Kidney (tissue), 22 donors: ENCODE measurements at places on chromosomes 4 and X.

GRCh38 chrX:22090181-22090580, 58.1 kb downstream of the PHEX start:
- no peak for DNase-seq

GRCh38 chr4:146582864-146583263, 55.8 kb upstream of the POU4F2 start:
- no peak for DNase-seq

DNA sequence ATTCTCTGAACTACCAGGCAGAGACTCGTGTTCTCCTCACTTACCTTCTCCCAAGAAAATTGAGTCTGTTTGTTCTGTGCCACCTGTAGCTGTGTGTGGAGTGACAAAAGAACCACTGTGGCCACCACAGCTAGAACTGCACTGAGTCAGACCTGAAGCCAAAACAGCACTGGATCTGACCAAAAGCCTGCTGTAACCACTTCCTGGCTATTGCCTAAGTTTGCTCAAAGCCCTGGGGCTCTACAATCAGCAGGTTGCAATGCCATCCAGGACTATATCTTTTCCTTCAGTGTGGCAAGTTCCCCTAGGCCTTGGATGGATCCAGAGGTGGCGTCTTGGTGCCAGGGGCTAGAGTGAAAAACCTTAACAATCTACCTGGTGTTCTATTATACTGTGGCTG, 449.1 kb downstream of the FAM133A start:
- no peak for DNase-seq

GRCh38 chrX:19991350-19991718, 473 bp upstream of the BCLAF3 start:
- DNase-seq = no peak

GRCh38 chr4:138588501-138588900, 346.4 kb upstream of the SLC7A11 start:
- DNase-seq = no peak

DNA sequence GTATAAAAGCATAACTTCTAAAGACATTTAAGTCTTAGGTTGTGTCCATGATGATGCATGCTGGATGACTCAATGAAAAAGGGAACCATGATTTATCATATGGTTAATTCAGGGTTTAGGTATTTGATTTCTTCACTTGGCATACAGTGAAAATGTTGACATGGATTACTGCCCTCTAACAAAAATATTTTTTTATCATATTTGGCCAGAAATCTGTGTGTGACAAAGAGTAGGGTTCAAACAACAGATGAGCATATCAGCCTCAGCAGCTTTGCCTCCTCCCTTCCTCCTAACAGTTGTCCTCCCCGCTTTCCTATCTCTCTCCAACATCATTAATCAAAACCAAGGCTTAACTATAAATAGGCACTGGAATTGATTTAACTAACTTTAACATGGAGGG, 46.3 kb downstream of the ARHGAP6 start:
- DNase-seq = no peak

DNA sequence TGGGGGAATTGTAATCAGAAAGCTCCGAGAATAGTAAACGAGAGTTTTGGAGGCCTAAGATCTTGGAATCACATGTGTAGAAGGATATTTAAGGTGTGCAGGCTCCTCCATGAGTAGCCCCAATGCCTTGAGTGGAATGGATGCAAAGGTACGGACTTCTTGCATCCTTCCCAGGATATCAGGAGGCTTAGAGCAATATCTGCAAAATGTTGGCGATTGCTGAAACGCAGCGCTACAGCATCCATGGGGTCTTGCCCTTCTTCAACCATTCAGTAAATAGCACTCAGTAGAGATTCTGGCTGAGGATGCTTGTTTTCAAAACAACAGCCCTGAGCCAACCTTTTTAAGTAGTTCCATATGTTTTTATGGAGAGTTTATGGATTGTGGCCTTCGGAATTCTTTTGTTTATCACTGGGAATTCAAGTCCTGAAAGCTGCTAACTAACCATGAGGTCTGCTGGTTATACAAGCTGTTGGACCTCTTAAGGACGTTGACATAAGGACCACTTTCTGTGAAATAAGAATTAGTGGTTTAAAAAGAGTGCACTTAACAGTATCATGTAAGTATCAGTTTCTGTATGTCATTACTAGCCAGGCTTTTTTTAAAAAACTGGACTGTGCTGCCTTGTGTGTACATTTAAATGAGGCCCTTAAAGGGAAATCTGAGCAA, 228.8 kb upstream of the PGRMC2 start:
- DNase-seq = no peak

DNA sequence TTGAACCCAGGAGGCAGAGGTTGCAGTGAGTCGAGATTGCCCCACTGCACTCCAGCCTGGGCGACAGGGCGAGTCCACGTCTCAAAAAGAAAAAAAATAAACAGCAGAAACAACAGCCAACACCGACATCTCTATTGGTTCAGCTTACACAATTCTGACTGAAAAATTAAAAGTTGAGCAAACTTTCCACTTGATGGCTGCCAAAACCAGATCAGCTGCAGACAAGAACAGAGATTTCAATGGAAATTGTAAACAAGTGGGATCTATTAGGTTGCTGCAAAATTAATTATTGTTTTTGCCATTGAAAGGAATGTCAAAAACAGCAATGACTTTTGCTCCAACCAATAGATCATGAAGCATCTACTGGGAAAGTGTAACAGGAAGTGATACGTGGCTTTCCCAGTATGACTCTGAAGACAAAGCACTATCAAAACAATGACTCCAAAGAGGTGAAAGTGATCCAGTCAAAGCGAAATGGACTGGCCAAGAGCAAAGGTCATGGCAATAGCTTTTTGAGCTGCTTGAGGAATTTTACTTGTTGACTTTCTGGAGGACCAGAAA, 26.3 kb downstream of the UPF3B start:
- peak; percentile 2 for DNase-seq

DNA sequence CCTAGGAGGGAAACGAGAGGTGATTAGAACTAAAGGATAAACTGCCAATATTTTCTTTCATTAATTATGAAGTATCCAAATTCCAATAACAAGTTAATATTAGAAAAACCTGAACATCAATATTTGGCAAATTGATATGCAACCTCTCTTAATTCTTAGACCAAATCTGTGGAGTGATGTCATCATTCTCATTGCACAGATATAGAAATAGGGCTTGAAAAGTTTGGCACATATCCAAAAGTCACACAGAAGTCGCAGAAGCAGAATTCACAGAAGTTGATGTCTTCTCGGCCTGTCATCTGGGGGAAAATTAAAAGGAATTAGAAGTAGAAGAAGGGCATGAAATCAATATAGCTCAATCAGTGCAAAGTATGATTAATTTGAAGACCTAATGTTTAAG, 36.9 kb downstream of the ENPEP start:
- DNase-seq = no peak

GRCh38 chr4:82555276-82555675, 6.5 kb downstream of the TMEM150C start:
- no peak for DNase-seq
